ENCODE measurements at places on chromosomes 1 and 21.

GRCh38 chr1:36963006-36963405 lies 71.3 kb downstream of the GRIK3 start:
- DNase-seq = no peak

- no peak for DNase-seq
These were observed 2.0 kb downstream of the RCSD1 start for GRCh38 chr1:167631936-167632614.

GRCh38 chr1:234957330-234958065 lies 171.1 kb downstream of the TOMM20 start:
- no peak for DNase-seq

- no peak for DNase-seq
These were observed 271.4 kb upstream of the NR5A2 start for GRCh38 chr1:199756066-199756465.

- DNase-seq = peak; percentile 84
These were observed 22.5 kb downstream of the ANP32E start for GRCh38 chr1:150213170-150214098.

DNA sequence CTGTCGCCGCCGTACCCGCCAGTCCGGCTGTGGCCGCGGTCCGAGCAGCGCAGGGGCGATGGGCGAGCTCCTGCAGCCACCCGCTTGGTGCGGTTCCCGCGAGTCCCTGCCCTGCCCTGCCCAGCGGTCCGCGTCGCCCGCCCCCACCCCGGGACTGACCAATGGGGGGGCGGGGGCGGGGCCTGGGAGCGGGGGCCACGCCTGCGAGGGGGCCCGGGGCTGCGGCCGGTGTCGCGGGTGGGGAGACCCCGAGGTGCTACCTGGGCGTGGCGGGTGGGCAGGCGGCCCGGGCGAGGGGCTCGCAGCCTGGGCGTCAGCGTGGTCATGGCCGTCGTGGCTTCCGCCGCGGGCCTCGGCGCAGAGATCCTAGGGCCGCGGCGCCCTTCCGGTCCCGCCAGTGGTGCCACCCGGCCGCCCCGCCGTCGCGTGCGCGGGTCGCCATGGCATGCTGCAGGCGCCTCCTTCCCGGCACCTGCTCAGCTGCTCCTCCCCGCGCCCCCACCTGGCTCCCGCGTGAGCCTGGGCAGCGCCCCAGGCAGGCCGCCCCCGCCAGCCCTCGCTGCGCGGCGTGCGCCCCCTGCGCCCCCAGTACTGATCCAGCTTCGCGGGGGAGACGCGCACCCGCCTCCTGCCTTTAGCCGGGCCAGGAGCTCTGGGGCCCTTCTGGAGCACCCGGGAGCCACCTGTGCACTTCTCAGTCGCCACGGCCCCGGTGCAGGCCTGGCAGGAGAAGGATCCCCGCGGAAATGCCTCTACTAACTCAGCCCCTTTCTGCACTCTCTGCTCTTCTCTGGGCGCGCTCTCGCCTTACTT lies at the start of gene BMP8B:
TSS of gene BMP8B (minus strand) at position 108 of the 813 bp plus-strand sequence. CDS start 380 bp downstream, outside the sequence.
- DNase-seq = peak; percentile 18

DNA sequence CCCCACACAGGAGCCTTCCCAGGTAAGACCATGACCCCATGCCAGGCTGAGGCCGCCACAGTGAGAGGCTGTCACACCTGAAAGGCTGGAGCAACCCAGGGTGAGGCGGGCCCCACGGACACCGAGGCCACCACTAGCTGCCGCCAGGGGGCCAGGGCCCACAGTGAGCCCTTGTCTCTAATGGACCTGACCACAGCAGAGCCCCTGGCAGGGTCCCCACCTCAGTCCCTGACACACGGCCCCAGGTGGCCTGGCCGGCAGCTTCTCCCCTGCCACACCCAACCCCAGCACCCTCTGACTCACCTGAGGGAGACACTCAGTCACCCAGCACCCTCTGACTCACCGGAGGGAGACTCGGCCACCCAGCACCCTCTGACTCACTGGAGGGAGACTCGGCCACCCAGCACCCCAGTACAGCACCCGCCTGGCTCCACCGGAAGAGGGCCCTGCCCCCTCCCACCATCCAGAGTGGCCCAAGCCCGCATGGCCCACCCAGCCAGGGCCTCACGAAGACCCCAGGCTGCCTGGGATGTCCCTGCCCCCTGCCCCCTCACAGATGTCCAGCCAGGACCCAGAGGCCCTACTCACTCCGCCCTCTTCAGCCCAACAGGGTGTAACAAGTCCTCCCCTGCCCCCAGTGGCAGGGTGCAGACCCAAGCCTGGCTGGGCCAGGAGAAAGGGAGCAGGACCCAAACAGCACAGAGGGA lies 4.4 kb downstream of the DVL1 start:
- no peak for DNase-seq

DNA sequence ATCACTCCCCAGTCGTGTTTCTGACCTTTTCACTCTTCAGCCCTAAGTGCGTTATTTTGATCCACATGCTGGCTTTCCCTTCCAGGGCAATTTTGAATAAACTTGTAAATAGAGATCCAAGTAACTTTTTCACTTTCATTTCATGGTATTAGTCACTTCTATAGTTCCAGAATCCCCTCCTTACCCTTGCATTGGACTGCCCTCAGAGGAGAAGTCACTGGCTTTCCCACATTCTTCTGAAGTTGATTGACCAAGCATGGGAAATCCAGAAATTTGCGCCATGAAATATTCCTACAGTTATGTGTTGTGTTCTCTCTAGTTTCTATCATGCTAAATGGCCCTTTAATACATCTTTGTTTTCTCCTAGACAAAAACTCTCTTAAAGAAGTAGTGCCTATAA lies 177.3 kb upstream of the GORAB start:
- DNase-seq = no peak

All from activated gamma-delta T cell treated with anti-CD3 and anti-CD28 coated beads, Interleukin-2, amount 50 U/mL, for 16 hours (primary cell).